Stimulated activated CD4-positive, alpha-beta T cell treated with anti-CD3 and anti-CD28 coated beads, Interleukin-2, amount 100 ng/mL, for 4 hours (primary cell): ENCODE measurements at places on chromosomes 4 and X.

DNA sequence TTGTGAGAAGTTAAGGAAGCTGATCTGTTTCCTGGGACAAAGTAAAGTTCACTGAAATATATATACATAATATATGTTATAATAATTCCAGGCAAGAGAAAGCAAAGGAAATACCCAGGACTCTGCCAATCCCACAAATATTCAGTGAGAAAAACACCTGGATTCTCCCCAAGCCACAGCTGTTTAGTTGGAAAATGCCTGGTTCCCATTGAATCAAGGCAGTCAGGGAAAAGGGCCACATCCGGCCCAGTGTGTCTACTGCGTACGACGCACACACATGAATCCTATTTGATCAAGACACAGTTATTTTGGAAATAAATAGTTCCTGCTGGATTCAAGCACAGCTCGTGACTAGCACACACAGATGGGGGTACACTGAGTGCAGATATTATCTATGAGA is 6.3 kb upstream of the DCHS2 start:
- DNase-seq = no peak

- no peak for DNase-seq
These were observed 103.7 kb upstream of the SCML1 start for GRCh38 chrX:17633546-17633945.

- no peak for DNase-seq
These were observed 362.5 kb upstream of the TRAM1L1 start for GRCh38 chr4:117447925-117448324.

- no peak for DNase-seq
These were observed 108.4 kb downstream of the DOCK11 start for GRCh38 chrX:118603981-118604380.

DNA sequence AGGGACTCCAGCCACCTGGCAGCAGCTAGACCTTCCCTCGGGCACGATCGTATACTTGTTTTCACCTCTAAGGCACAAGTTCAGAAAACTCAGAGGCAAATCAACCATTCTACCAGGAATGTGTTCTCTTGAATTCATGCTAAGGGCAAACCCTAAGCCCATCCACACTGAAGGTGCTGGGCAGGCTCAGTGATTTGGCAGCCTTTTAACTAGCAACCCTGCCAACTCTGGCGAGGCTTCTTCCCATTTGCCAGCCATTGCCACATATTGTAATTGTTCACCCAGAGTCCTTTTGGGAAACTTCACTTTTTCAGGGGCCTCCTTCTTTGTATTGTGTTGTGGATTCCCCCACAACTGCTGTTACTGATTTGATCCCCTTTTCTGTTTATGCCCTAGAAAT is 298.6 kb upstream of the LDB2 start:
- DNase-seq = no peak

GRCh38 chr4:74777531-74777930 is 16.8 kb downstream of the BTC start:
- no peak for DNase-seq

DNA sequence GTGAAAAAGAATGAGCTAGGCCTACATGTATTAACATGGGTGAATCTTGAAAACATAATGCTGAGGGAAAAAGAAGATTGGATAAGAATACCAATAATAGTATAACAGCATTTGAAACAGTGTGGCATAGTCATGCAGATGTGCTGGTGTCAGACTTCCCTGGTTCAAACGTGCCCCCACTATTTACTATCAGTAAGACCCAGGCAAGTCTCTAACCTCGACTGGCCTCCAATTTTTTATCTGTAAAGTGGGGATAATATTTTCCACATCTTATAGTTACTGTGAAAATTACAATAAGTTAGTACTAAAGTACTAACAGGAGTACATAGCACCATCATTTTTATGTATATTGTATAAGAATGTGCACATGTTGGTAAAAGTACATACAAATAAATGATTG is 17.0 kb upstream of the SLAIN2 start:
- no peak for DNase-seq

DNA sequence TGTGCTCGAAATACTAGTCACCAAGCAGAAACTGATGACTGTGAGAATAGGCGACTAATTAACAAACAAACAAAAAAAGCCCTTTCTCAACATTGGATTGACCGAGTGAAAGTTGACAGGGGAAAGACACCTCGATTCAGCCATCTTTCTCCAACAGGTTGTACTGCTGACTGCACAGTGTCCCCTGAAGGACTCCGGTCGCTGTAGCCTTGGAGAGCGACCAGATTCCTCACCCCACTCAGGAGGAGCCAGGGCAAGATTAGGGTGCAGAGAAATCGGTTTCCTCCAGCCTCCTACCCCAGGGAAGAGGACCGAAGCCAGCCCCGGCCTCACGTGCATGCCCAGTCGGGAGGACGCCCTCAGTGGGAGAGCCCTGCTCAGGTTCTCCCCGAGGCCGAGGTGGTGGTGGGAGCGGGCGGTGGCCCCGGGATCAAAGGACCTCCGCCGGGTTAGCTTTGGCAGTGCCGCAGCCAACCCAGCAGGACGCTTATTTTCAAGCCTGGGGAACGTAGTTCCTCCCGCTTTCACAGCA is 1.1 kb upstream of the RAP1GDS1 start:
- DNase-seq = no peak

- DNase-seq = no peak
These were observed 150.1 kb downstream of the AR start for GRCh38 chrX:67693928-67694327.

DNA sequence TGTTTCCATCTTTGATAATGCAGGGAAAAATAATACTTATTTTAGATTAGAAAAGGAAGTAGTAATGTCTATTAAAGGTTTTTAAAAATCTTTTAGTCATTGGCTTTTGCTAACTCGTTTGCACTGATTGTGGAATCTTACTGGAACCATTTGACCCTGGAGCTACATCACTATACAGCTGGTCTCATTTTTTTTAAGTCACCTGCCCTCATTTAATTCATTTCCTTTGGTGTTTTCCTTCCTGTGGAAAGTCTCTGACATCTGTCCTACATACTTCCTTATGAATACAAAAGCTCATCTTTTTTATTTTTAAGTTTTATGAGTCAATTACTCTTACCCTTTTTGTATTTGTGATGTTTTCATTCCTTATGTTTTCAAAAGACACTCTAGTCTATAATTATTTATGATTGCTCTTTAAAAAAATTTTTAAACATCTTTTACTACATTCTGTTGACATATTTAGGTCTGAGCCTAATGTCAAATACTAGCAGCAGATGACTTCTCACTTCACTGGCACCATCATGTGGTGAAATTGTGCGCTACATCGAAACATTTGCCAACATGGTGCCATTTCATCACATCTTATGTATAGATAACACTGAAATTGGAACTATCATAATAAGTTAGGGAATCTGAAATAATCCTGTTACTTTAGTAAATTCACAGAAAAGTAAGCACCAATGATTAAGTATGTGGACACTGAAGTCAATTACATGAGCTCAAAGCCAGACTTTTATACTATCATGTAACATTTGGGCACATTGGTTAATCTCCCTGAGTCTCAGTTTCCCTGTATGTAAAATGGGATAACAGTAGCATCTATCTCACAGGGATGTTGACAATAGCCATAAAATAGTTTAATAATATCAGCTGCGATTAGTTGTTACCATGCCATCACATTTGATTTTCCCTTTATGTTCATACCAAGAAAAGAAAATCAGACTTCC is 9.4 kb upstream of the MMAA start:
- DNase-seq = peak; percentile 56

DNA sequence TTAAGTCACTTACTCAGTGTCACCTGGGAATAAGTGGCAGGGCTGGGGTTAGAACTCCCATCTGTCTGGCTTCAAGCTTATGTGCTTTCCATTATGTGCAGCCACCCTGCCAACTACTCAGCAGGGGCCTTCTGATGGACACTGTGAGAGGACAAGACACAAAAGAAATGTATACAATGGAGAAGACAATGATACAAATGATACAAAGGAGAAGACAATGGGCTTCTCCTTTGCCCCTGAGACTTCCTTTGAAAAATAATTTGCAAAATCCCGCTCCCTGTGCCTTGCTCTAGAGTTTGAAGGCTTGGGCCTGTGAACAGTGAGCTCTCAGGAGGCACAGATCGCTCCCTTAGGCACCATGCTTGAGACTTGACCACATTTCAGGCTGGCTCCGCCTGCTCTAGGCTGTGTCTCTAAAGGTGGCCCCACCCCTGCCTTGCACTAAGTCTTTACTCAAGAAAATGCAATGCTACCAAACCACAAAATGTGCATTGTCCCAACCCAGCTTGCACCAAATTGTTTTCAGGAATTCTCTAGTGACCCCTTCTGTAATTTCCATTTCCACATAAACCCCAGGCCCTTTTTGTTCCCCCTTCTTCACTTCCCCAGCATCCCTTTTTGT is 27.1 kb upstream of the STX18 start:
- no peak for DNase-seq

GRCh38 chrX:40012868-40013265 is 84.9 kb downstream of the BCOR start:
- no peak for DNase-seq

DNA sequence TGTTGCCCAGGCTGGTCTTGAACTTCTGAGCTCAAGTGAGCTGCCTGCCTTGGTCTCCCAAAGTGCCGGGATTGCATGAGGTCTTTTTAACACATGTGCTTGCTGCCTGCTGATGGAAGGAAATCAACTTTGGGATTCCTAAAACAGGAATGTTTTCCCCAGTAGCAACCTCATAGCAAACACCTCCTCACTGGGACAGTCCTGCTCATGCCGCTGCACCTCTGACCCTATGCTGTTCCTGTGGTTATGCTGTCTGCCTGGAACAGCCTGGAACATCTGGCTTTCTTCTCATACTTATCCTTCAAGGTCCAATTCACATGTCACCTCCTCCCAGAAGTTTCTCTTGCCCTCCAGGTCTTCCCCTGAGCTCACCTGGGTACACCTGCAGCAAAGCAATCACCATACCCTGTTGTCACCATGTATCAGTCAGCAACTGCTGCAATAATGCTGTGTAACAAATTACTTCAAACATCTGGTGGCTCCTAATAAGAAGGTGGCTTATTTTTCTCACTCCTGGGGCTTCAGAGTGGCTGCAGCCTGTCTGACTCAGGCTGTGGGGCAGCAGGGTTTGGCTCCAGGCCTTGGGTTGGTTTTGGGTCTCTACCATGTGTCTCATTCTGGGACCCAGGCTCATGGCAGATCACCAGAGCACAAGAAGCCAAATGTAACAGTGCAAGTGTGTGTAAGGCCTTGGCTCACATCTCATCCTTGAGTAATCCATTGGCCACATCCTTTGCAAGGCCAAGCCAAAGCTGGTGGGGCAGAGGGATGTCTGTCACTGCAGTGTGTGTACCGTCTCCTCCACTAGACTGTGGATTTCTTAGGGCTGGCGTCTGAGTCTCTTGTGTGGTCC is 59.4 kb upstream of the SORCS2 start:
- no peak for DNase-seq

DNA sequence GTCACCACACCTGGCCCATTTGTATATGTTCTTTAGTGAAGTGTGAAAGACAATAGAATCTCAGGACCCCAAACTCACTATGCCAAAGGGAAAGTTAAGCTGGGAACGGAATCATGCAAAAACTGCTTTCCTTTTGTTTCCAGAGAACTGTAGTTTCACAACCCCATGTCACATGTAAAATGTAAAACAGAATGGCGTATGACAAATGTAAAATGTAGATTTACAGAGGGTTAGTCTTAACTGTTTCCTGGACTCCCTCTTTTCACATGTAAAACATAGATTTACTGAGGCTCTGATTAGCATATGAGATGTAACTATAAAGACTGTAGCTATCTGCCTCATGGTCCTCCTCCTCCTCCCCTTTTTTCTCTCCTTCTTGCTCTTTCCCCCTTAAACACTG is 66.3 kb downstream of the ABLIM2 start:
- DNase-seq = no peak

DNA sequence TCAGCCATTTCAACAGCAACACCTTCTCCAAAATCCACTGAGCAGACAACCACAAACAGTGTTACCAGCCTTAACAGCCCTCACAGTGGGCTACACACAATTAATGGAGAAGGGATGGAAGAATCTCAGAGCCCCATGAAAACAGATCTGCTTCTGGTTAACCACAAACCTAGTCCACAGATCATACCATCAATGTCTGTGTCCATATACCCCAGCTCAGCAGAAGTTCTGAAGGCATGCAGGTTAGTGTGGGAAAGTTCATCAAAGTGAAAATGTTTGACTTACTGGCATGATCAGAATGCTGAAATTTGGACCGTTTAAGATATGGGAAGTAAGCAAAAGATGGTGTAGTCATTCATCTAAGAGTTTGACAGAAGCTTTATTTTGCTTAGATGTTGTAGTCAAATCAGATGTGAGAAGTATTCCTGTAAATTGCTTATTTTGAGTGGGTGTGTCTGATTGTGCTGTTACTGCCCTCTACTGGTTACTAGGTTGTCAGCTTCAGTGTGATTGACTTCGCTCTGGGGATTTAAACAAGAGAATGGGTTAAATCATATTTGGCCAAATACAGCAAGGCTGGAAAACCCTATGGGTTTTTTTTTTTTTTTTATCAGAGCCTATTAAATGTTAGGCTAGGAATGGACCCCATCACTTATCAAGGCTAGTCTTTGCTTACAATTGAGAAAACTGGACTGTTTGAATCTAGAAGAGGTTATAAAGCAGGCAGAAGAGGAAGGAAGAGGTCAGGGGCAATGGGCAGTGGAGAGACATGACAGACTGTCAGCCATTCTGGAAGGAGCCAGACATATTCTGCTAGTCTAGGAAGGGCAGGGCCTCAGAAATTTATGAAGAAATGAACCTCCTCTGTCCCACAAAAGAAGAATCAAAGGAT is 130.3 kb downstream of the DIPK2B start:
- no peak for DNase-seq

- no peak for DNase-seq
These were observed 59.3 kb upstream of the UCP1 start for GRCh38 chr4:140628016-140628415.

GRCh38 chr4:52250154-52250553 is 199.1 kb downstream of the SPATA18 start:
- no peak for DNase-seq

DNA sequence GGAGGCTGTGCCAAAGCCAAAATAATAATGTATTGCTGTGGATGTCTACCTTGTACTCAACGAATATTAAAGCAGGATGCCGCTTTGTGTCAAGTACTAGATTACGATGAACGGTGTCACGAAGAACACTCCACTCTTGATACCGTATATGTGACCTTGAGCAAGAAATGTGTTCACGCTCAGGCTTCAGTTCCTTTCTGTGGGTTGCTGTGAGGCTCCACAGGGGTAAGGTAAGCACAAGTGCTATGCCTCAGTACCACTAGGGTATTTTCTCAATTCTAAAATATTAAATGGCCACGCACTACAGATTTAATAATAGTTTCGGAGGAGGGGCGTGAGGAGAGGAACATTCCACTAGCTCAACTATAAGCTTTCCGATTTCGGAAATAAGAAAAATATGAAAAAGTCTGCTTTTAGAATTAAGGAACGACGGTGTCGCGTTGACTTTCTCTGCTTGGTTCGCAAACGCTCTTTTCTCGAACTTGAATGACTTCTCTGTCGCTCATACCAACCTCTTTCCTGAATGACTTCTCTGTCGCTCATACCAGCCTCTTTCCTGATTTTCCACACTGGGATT is 607 bp upstream of the SCOC start:
- DNase-seq = no peak

- no peak for DNase-seq
These were observed 105.9 kb downstream of the SH3RF1 start for GRCh38 chr4:169164669-169165415.
